Stimulated activated CD8-positive, alpha-beta memory T cell treated with anti-CD3 and anti-CD28 coated beads, Interleukin-4, amount 100 ng/mL, for 24 hours (primary cell): ENCODE measurements at places on chromosomes 12 and 14.

GRCh38 chr12:5192726-5193125 lies 149.0 kb downstream of the KCNA5 start:
- no peak for DNase-seq

DNA sequence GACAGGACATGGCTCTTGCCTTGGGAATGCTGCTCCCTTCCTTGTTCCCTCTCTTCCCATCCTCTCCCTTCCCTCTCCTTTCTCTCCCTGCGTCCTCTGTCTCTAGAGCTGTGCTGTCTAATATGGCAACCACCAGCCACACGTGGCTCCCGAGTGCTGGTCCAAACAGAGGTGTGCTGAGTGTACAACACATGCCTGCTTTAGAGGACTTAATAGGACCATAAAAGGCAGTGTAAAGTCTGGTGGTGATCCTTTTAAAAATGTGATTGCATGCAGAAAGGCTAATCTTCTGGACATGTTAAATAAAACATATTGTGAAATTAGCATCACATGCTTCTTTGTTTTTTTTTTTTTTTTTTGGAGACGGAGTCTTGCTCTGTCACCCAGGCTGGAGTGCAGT lies 87.2 kb downstream of the ESRRB start:
- DNase-seq = no peak

GRCh38 chr12:112010415-112011344 lies 2.3 kb downstream of the TMEM116 start:
- no peak for DNase-seq

- DNase-seq = no peak
Measured at GRCh38 chr12:47281667-47282171, 202.0 kb upstream of the AMIGO2 start.

- no peak for DNase-seq
Measured at GRCh38 chr12:75479963-75480461, 543 bp upstream of the GLIPR1 start.

DNA sequence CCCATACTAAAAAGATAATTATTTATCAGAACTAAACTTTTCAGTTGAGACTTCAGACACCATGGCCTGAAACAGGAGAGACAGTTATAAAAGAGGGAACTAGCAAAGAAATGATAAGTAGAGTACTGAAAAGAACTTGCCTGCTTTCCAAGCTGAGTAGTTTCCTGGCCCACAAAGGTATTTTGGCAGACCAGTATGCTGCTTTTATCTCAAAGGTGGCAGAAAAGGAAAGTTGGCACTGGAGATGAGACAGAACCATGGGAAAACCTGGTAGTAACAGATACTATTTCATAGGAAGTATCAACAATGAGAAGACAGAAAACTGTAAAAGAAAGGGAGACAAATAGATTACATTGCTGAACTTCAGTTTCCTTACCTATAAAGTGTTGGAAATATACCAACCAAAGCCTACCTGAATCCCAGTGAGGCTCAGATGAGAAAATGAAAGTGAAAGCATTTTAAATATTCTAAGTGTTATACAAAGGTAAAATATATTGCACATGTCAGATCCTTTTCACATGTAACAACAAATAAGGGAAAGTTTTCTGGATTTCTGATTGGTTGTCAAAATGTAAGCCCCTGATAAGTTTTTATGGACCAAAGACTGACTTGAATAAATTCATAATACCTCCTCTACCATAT lies 155.3 kb upstream of the FSCB start:
- DNase-seq = no peak

GRCh38 chr12:76422154-76422542 lies 73.9 kb upstream of the BBS10 start:
- DNase-seq = no peak

DNA sequence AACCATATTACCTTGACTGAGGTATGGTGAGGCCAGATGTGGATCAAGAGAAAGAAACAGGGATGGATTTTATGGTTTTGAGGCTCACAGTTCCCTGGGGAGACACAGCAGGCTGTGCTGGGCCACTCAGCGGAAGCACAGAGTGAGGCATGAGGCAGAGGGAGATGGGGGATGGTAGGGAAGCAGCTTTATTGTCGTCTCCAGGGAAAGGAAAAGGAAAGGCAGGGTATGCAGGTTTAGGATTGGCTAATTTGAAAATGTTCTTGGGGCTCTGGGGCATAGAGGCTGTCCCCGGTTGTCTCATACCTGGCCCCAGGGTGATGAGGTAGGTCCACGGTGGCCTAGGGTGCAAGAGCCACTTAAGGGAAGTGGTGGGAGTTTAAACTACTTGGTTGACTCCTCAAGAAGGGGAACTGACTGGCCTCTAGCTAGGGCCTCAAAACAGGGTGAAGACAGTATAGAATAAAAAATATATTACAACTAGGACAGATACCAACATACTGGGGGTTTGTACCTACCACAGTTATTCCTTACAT lies 322.8 kb downstream of the RGS6 start:
- DNase-seq = no peak

- DNase-seq = no peak
Measured at GRCh38 chr12:74317078-74317601, 220.5 kb upstream of the ATXN7L3B start.

DNA sequence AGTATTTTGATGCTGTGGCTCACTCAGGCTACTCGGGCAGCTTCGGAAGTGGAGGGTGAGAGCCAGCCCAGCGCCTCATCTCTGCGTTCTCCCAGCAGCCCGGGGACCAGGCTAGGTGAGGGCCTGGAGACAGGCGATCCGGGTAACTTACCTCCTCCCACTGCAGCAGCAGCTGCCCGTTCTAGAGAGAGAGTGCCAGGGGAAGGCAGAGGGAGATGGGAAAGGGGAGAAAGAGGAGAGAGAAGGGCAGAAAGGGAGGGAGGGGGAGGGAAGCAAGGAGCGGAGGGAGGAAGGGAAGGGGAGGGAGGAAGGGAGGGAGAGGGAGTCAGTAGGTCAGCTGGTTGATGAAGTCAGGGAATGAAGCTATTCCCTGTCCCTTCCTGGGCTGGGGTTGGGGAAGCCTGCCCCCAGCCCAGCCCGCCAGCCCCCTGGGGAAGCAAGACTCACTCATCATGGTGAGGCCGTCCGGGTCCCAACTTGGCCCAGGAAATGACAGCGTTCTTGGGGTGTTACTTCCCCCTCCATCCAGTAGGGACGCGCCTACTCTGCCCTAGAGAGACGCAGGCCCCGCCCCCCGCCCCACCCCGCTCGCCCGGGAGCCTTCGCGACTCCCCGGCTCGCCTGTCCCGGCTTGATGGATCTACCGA lies at the start of gene IFI27L2:
TSS of gene IFI27L2 (minus strand) at position 494 of the 647 bp plus-strand sequence. CDS start at position 454, 40 bp downstream.
- DNase-seq = peak; percentile 50
